NCI-H2029 (cell line): ENCODE measurements at places on chromosomes 12 and 14.

DNA sequence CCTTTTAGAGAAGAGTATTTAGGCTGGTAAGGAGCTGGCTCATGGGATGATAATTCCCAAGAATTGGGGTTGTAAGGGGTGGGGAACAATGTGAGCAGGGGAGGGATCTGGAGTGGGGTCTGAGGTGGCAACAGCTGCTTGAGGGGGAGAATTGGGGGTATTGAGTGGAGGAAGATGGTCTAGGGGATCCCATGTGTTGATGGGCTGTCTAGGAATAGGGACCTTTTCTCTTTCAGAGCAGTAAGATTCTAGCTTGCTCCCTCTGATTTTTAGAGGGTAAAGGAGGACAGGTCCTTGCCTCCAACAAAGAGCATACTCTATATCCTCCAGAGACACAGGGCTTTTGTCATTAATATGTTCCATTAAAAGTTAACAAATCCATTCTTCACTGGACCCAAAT, 22.4 kb downstream of the CLEC2A start:
- no peak for DNase-seq

DNA sequence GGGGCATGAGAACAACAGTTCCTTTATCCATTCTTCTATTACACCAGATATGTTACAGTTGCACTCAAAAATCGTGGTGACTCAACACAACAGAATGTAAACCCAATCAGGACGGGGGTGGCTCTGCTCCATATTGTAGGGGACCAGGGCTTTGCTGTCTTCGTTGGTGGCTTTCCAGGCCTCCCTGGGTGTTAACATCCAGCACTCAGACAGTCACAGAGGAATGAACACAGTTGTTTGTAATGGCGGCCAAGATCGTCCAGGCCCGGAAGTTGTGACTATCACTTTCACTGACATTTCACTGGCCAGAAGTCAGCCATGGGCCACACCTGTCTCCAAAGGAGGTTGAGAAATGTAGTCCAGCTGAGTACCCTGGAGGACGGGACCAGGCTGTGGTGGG, 204.1 kb downstream of the CACNA1C start:
- DNase-seq = no peak

- no peak for DNase-seq
Measured at GRCh38 chr12:50185970-50186663, 18.9 kb upstream of the CERS5 start.

- no peak for DNase-seq
Measured at GRCh38 chr12:101493556-101493955, 18.4 kb downstream of the SPIC start.

GRCh38 chr12:109548258-109548657, 25.0 kb downstream of the MMAB start:
- no peak for DNase-seq

- no peak for DNase-seq
Measured at GRCh38 chr14:69845787-69846186, 33.4 kb upstream of the SMOC1 start.

GRCh38 chr14:28785096-28785952, 18.7 kb downstream of the FOXG1 start:
- DNase-seq = peak; percentile 77

- no peak for DNase-seq
Measured at GRCh38 chr14:104087981-104088850, 2.7 kb downstream of the ASPG start.

- DNase-seq = no peak
Measured at GRCh38 chr14:92009604-92010003, 30.3 kb downstream of the TRIP11 start.

DNA sequence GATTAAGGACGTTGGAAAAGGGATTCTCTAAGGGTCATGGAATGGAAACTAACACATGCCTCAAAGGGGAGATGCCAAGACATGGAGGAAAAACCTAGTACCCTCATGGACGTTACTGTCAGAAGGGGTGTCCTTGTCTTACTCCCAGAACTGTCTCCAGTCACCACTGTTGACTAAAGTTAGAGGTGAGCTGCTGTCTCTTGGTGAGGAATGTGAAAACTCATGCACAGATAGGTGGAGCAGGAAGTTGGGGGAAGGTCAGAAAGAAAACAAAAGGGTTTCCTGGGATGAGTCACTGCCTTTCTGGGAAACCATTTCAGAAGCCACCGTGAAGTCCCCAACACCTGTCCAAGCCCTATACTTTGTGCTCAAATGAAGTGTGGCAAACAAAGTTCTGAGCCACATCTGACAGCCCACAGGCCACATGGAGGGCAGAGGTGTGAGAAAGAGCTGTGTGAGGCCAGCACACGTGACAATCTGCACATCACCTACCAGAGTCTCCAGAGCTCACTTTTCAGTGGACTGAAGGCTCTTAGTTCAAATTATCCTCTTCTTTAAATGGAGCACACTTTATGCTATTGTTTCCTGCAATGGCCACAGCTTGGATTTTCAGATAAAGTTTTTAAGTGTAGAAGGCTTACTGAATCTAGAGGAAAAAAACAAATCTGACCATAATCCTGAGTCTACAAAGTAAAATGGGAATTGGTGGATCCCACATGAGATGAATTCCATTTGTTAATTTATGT, 92.9 kb upstream of the EGLN3 start:
- peak; percentile 75 for DNase-seq

DNA sequence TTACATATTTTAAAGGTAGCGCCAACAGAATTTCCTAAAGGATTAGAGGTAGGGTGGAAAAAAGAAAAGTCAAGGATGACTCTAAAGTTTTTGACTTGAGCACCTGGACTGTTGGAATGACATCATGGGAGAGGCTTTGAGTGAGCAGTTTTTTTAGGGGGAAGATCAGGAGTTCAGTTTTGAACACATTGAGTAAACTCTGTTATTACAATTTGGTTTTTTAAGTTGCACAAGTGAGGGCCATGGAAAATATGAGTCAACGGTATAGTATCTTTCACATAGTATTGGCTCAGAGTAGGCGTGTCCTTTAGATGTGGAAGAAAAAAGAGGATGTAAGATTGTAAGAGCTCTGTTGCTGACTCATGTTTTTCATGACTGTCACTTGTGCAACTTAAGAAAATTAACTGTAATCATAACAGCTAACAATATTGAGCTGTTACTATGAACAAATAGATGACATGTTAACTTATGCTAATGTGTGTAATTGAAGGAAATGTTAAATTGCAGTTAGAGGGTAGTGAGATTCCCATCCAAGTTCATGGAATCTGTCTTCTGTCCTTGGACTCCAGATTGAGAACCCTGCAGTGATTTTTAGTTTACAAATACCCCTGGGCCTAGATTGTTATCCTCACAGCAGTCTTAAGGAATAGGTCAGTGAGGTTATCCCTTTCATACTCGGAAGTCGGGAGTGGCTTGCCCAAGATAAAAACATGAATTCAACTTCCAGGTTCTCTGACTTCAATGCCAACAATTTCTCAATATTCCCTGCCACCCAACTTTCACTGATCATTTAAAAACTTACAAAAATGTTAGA, 48.2 kb upstream of the ATP2B1 start:
- DNase-seq = no peak

DNA sequence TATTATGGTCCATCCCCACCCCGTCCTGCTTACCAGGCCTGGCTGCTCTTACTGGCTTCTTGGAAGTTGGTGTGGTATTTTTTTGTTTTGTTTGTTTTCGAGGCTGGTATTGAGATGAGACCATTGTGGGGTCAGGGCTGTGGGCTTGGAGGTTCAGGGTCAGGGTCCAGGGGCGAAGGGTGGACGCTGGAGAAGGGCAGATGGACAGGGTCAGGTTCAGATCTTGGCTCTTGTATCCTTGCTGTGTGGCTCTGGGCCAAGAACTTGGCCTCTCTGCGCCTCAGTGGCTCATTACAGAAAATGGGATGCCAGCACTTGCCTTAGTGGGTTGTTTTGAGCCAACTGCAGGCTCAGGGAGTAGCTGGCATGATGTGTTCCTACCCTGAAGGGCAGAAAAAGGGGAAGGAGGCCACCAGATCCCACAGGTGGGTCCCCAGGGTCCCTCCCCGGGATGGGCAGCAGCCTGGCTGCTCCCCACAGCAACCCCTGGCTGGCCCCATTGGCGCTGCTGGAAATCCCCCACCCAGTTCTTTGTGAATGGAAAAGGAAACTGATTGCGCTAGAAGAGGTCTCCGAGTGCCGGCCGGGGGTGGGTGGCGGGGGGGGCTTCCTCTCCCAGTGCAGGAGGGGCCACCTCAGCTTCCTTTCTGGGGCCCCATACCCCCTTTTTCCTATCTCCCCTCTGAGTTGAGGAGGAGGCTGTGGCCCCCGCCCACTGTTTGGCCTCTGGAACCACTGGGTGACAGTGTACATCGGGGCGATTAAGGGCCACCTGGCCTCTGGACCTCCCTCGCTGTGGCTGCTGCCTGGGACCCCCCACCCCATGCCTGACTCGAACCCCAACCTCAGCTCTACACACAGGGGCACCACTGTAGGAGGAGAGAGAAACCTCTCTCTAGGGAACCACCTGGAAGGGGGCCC, 25.0 kb downstream of the SH2B3 start:
- DNase-seq = no peak

DNA sequence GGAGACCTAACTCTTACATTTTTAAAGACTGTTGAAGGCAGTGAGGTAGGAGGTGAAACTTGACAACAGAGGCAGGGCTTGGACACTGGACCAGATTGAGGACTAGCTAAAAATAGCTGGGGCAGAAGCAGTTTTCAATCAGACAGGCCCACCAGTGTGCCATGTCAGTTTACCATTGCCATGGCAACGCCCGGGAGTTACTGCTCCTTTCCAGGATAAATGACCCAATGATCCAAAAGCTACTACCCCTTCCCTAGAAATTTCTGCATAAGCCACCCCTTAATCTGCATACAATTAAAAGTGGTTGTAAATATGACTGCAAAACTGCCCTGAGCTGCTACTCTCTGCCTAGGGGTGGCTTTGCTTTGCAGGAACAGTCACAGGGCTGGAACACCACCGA, 53.2 kb upstream of the PKP2 start:
- DNase-seq = no peak

DNA sequence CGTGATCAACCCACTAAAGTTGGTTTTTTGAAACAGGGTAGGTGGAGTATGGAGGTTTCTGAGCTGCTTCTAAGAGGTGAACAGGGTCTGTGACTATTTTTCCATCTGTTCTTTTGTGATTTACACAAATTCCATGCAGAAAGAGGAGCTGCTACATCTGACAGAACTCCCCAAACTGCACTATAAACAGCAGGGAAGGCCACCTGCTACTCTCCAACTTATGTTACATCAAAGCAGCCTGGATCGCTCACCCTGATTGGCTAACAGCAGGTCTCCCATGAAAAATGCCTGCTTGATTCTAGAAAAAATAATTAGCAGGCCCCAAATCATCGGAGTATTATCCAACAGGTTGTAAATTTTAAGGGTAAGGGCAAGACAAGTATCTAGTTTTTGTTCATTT, 282.9 kb upstream of the FLRT2 start:
- DNase-seq = no peak

DNA sequence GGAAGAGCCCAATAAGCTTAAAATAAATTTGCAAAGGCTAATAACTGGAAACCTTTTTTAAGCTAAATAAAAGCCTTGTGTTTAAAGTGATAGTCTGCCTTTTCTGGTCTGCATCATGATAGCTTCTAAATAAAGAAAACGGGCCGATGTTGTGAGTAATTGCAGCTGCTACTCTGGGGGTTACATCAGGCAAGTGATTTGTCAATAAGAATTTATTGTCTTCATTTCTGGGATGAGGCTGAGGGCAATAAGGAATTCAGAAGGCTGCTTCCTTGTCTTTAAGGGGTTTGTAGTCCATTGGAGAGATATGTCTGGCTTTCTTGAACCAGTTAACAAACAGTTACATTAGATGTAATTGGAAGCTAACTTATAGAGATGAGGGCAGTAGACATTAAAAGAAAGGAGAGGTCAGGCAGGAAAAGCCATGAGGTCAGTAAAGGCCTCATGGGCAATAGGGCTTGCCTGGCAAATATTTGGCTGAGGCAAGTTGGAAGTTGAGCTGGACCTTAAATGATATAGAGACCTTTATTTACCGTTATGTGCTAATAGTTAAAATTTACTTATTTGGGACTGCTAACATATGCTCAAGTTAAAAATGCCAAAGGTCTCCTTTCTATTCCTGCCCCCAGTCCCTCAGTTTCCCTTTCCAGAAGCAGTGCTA, 85.0 kb downstream of the CRADD start:
- DNase-seq = no peak

- peak; percentile 40 for DNase-seq
Measured at GRCh38 chr12:124032265-124032886, 59.4 kb downstream of the ZNF664 start.

GRCh38 chr14:61238611-61239245, 42.4 kb downstream of the TMEM30B start:
- DNase-seq = peak; percentile 97

DNA sequence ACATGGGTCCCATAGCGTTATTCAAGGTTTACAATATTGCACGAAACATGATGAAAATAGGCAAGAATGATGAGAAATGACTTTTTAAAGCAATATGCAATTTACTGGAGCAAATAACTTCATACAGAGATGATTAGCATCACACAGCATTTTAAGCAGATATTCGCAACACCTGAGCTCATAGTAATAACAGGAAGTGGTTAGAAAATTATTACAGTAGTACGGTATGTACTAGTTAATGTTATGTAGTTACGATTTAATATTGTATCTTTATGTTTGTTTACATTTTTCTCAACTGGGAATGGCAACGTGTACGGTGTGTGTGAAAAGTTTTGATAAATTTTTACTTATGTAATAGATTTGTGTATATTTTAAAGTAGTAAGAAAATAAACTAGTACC, 102.6 kb downstream of the OSBPL8 start:
- DNase-seq = no peak

DNA sequence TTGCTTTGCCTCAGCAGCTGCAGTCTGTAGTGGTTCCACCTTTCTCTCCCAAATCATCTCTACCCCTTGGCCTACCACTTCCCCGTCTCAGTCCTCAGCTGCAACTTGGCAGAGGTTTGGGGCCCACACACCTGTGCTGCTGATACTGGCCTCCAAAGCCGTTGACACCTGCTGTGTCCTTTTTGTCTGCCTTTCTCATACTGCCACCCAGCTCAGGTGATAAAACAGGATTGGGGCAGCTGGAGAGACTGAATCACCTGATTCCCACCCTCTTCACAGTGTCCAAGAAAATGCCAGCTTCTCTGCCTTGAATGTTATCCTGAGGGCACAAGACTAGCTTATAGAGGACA, 103.7 kb downstream of the ETV6 start:
- DNase-seq = peak; percentile 56

DNA sequence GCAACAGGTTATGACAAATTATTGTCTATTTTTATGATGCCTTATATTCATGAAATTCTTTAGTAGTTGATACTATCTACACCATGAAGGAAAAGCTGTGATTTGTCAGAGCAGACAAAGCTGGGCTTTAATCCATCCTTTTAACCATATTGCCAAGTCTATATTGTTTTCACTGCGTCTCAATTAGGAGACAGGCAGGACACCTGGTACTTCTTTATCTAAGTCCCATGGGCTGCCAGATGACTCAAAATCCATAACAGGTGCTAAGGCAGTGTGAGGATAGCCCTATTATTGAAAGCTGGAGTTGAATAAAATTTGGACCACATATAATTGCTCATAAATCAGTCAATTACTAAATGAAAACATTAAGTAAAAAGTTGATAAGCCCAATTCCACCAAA, 22.6 kb downstream of the INSM2 start:
- no peak for DNase-seq

DNA sequence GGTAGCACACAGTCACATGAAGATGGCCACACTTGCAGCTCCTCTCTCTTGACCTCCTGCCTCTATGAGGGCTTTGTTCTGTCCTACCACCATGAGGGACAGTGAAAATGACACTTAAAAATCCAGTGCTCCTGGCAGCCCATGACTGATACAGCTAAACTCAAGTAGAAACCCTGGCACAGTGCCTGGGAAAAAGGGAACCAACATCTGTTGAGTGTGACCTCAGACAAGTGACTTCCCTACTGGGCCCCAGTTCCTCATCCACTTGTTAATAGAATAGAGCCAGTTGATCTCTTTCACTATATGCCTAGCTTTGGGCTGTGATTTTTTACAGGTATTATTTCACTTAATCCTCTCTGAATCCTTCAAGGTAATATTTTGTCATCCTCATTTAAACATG, 4.8 kb downstream of the GUCY2C start:
- no peak for DNase-seq
